Daoy (cell line): ENCODE measurements at places on chromosomes 1 and 21. TPM values are rescaled to one million over a fixed set of nuclear protein-coding genes. Genes with fewer than 3 reads are reported as not detected.

Gene ADAM30
- not detected in 2 replicates for total RNA-seq

Gene F13B
- not detected in 2 replicates for total RNA-seq

Gene PIK3R3
- 17.7 and 30.2 TPM in 2 replicates for total RNA-seq

Gene S100B
- 0.23 TPM in 1 of 2 replicates, not detected in the other for total RNA-seq

Gene KCNT2
- total RNA-seq: 0.34 and 1.0 TPM in 2 replicates

Gene ACTRT2
- not detected in 2 replicates for total RNA-seq

Gene MFAP2
- total RNA-seq: 150 and 213 TPM in 2 replicates

Gene CLCA4
- not detected in 2 replicates for total RNA-seq

Gene BMP8A
- total RNA-seq: not detected in 2 replicates

Gene RGS8
- not detected in 2 replicates for total RNA-seq

Gene TSPAN1
- 2.7 TPM in 1 of 2 replicates, not detected in the other for total RNA-seq

Gene LCE2A
- not detected in 2 replicates for total RNA-seq

Gene AVPR1B
- not detected in 2 replicates for total RNA-seq

Gene OR6K3
- not detected in 2 replicates for total RNA-seq

Gene SAMD11
- 24.3 and 29.0 TPM in 2 replicates for total RNA-seq

Gene CLCA2
- total RNA-seq: not detected in 2 replicates

Gene RIPK4
- total RNA-seq: 33.6 and 39.5 TPM in 2 replicates

Gene KCNJ9
- total RNA-seq: not detected in 2 replicates

Gene NBPF6
- total RNA-seq: not detected in 2 replicates

Gene MPZ
- 0.57 TPM in 1 of 2 replicates, not detected in the other for total RNA-seq

Gene RBM11
- 4.1 and 4.4 TPM in 2 replicates for total RNA-seq

Gene IVL
- 0.06 TPM in 1 of 2 replicates, not detected in the other for total RNA-seq

Gene SCAF4
- 5.0 and 5.8 TPM in 2 replicates for total RNA-seq

Gene LAMC1
- 106 and 117 TPM in 2 replicates for total RNA-seq

Gene CCDC190
- total RNA-seq: 1.4 and 2.7 TPM in 2 replicates

Gene CCDC28B
- total RNA-seq: 11.2 and 15.7 TPM in 2 replicates

Gene SLC2A1
- 193 and 305 TPM in 2 replicates for total RNA-seq

Gene S100A16
- total RNA-seq: 131 and 135 TPM in 2 replicates

Gene PM20D1
- total RNA-seq: not detected in 2 replicates

Gene UTS2
- total RNA-seq: not detected in 2 replicates

Gene FCGR3A
- total RNA-seq: not detected in 2 replicates

Gene OR10J1
- total RNA-seq: not detected in 2 replicates

Gene RAB42
- 6.4 and 8.8 TPM in 2 replicates for total RNA-seq

Gene LCE1C
- not detected in 2 replicates for total RNA-seq

Gene TXNDC12
- 103 and 128 TPM in 2 replicates for total RNA-seq

Gene NBPF4
- 0.46 TPM in 1 of 2 replicates, not detected in the other for total RNA-seq

Gene KNCN
- total RNA-seq: not detected in 2 replicates

Gene BGLAP
- 0.17 TPM in 1 of 2 replicates, not detected in the other for total RNA-seq

Gene ASCL5
- not detected in 2 replicates for total RNA-seq

Gene OR6K6
- total RNA-seq: not detected in 2 replicates

Gene LCE2C
- not detected in 2 replicates for total RNA-seq

Gene KRTAP6-2
- total RNA-seq: not detected in 2 replicates

Gene KIF21B
- 2.6 and 3.4 TPM in 2 replicates for total RNA-seq

Gene HEYL
- total RNA-seq: not detected in 2 replicates

Gene PLEKHN1
- 0.11 and 3.8 TPM in 2 replicates for total RNA-seq

Gene TMEM125
- total RNA-seq: not detected in 2 replicates

Gene USH2A
- total RNA-seq: under 0.01 TPM in 1 of 2 replicates, not detected in the other

Gene MTX1
- total RNA-seq: 81.3 and 96.7 TPM in 2 replicates

Gene TPTE
- total RNA-seq: 5.9 and 7.3 TPM in 2 replicates

Gene CMPK1
- total RNA-seq: 146 and 155 TPM in 2 replicates

Gene UBE4B
- total RNA-seq: 34.4 and 38.8 TPM in 2 replicates

Gene UBL4B
- not detected in 2 replicates for total RNA-seq

Gene ADORA1
- total RNA-seq: 0.89 and 2.7 TPM in 2 replicates

Gene PGBD5
- 1.0 and 3.6 TPM in 2 replicates for total RNA-seq

Gene ANGPTL7
- not detected in 2 replicates for total RNA-seq
